DMS79 (cell line): ENCODE measurements at places on chromosomes 4 and X.

DNA sequence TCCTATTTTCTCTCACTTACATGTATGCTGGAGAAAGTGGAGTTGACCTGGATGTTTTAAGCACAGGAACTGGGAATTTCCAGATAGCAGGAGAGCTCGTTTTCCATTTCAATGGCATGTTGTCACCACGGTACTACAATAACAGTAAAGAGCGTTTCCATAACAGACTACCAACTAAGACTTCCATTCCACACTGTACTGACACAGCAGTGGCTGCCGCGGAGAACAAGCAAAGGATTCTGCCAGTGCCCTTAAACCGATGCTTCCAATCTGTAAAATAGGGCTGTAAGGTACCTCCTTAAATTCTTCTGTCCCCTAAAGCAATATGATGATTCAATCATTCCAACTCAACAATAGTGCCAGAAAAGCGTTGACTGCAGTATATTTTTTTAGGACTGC is 143.9 kb downstream of the KLHL13 start:
- no peak for DNase-seq

- DNase-seq = no peak
Observed at GRCh38 chr4:11743976-11744375, 315.3 kb upstream of the HS3ST1 start.

- no peak for DNase-seq
Observed at GRCh38 chrX:153408871-153409351, 2.4 kb upstream of the ZFP92 start.

DNA sequence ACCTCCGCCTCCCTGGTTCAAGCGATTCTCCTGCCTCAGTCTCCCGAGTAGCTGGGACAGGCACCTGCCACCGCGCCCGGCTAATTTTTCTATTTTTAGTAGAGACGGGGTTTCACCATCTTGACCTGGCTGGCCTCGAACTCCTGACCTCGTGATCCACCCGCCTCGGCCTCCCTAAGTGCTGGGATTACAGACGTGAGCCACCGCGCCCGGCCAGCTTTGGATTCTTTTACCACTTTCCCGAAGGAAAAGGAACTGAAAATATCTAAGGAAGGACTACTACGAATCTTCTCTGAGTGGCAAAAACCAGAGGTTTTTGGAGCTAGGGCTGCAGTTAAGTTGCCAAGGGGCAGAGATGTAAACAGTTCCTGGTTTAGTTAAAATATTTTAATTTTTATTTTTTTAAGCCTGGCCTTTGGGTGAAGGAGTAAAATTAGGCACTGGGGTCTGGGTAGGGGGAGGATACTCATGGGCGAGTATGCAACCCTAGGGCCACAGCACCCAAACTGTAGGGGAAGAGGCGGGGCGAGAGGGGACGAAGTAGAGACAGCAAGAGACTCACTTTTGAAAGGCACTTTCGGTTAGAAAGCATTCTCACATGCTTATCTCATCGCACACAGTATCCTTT is 525 bp upstream of the CISD2 start:
- no peak for DNase-seq

GRCh38 chr4:29571322-29571721 is 1148.8 kb upstream of the PCDH7 start:
- DNase-seq = no peak

- DNase-seq = no peak
Observed at GRCh38 chrX:53374923-53375322, 47.5 kb downstream of the SMC1A start.

DNA sequence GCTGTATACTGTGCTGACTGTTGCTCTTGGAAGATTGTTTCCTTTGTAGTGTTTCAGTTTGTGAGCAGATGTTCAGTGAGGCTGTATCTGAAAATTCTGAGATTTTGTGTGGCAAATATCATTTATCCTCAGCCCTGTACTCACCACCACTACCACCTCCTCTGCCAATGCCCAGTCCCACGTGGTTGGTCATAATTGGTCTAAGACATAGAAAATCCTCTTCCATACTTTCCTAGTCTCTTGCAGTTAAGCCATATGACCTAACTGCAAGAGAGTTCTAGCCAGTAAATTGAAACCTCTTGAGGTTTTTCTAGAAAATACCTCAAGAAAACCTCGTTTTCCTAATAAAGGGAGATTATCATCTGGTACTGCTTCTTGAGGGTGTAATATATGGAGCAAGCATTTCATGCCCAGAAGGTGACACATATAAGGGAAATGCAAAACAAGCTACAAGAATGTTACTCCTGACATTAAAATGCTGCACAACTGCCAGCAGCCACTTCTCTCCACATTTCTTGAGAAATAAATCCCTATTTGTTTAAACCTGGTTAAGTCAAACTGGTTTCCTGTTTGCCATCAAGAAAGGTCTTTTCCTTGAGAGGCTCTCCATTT is 32.8 kb downstream of the ABCE1 start:
- no peak for DNase-seq

GRCh38 chr4:7103607-7104365 is 35.9 kb upstream of the GRPEL1 start:
- DNase-seq = peak; percentile 27

- no peak for DNase-seq
Observed at GRCh38 chrX:107325467-107325866, 119.1 kb downstream of the DNAAF6 start.

GRCh38 chrX:124530803-124531202 is 184.4 kb downstream of the SH2D1A start:
- no peak for DNase-seq

DNA sequence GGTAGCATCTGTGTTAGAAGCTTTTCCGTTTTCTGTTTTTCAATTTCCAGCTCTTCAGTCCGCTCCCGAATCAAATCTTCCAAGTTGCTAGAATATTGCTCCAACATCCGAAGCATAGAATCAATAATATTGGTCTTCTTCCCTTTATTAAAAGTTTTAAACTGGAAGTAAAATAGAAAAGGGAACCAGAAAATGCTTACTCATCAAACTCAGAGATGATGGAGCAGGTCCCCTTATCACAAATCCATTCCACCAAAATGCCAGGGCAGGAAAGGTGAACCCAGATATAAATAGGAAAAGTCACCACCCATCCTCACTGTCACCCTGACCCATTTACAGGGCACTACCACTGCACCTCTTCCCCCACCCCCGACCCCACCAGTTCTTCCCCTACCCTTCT is 89.0 kb downstream of the GUCY2F start:
- no peak for DNase-seq
